ENCODE measurements at places on chromosomes 3 and 15.

GRCh38 chr3:71172951-71173350 is 410.6 kb downstream of the FOXP1 start:
- no peak for DNase-seq

DNA sequence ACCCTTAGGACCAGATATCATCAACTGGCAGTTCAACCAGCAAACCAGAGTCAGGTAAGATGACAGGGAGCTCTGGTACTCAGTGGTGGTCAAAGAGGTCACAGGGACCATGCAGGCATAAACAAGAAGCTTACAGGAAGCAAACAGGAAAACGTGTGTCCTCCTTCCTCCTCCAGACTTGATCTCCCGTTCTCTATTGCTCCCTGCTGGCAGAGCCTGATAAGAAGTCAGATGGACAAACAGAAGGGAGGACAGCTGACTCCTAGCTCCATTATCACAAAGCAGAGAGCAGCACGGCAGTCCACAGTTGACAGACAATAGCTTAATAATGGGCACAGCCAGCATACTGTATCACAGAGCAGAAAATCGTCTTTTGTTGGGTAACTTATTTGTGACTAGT is 156.5 kb upstream of the SLC2A2 start:
- DNase-seq, result no peak

DNA sequence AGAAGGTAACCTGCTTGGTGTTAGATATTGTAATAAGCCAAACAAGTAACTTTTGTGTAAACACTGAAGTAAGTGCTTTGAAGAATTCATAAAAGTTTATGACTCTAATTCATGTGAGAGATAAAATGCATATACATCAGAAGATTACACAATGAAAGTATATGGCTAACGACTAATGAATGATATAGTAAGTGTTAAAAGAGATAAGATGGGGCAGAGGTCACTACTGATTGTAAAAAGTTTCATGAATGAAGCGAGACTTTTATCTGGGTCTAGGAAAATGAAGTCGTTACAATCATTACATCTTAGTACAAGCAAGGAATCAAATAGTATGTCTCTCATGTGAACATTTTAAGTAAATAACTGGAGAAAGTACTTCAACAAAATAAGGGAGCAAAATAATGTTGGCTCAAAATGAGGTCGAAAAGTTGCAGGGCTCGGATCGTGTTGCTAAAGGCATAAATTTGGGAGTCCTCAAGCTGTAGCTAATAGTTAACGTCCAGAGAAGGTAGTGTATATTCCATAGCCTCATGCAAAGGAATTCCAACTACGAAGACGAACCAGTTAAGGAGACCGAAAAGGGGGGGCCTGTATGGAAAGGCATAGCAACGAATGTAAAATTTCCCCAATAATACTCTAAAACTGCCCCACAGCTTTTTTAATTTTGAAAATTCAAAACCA is 984 bp upstream of the DUT start:
- DNase-seq, result no peak

DNA sequence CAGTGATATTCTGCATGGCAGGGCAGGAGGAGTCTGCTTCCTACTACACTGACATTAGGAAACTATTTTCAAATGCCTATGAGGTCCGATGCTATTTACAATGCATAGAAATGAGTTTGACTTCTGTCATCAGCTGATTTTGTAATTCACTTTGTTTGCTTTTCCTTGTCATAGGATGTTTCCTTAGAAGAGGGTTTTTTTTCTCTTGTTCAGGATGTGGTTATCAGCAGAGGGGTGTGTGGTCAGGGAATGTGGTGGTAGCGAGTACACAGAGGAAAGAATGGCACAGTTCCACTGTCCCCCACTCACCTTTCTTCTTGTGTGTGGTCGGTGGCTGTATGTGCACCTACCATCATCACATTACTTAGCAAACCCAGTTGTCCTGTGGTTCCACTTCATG is 231.5 kb downstream of the LRTM1 start:
- DNase-seq, result no peak

- no peak for DNase-seq
Observed at GRCh38 chr3:61733876-61734275, 172.5 kb downstream of the PTPRG start.

GRCh38 chr3:195241592-195242355 is 29.2 kb downstream of the XXYLT1 start:
- DNase-seq, result no peak

GRCh38 chr3:50245831-50246516 is 10.0 kb downstream of the GNAI2 start:
- DNase-seq, result peak; percentile 90

GRCh38 chr3:123384256-123384655 is 64.6 kb downstream of the ADCY5 start:
- no peak for DNase-seq

DNA sequence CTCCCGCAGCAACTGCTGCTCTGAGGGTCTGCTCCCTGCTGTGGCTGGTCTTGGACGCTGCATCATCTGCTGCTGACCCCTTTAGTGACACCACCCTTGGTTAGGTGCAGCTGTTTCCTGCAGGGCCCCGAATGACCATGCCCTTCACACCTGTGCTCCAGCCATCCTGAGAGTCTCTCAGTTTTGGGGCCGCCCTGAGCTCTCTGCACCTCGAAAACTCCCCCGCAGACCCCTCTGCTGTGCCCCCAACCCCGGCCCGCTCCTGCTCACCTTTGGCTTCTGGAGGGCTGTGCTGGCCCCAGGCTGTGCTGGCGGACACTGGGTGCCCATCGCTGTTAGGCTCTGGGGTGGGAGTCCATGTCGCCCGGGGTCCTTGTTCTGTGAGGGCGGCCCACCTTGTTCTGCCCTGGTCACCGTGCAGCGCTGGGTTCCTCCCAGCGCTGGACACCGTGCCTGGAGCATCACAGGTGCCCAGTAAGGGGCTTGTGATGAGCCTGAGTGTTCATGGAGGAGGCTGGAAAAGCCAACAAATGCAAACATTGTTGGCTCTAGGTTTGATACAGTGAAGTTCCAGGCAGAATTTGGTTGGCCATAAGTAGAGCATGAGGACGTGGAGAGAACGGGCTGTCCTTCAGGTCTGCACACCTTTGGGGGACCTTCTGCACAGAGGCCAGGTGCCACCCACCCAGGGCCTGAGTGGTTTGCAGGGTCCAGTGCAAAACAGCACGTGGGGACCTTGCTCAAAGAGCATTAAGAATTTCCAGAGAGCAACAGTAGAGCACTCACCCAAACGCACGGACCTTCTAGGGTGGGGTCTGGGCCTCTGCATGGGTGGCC is 12.3 kb downstream of the ABTB1 start:
- peak; percentile 13 for DNase-seq

GRCh38 chr3:114827495-114827894 is 319.6 kb downstream of the ZBTB20 start:
- DNase-seq, result no peak

DNA sequence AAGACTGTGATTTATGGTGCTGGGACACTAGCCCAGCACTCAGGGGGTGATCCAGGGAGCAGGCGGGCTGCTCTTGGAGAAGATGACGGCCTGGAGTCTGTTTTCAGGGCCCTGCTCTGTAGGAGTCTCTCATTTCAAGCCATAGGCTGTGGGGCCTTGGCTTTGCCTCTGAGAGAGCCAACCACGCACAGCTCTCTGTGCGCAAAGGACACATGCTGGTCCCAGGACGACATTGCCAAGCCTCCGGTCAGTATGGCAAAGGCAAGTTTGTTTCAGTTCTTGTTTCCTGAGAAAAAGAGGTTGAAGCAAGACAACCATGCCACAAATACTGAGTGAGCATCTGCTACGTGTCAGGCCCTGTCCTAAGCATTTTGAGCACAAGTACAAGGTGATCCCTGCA is 197.1 kb downstream of the EPHB1 start:
- no peak for DNase-seq

GRCh38 chr15:75799190-75799589 is 44.1 kb upstream of the UBE2Q2 start:
- no peak for DNase-seq

DNA sequence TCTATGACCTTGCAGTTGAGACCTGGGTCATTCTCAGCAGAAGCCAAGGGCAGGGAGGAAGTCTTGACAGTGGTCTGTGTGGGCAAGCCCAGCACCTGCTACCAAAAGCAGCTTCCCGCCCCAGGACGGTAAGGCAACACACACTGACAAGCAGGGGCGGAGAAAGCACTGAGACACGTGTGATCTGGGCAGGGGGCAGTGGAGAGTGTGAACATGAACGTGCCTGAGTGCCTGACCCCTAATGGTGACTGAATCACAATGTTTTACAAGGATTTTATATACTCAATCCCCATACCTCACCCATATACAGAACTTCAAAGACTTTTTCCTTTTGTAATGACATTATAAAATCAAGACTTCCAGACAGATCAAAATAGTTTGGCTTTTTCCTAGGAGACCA is 35.2 kb downstream of the ANP32A start:
- DNase-seq, result no peak

- no peak for DNase-seq
Observed at GRCh38 chr15:64311566-64311965, 44.4 kb downstream of the CSNK1G1 start.

- no peak for DNase-seq
Observed at GRCh38 chr3:25894101-25894500, 104.2 kb downstream of the OXSM start.

GRCh38 chr3:67437789-67438188 is 216.6 kb downstream of the SUCLG2 start:
- no peak for DNase-seq

DNA sequence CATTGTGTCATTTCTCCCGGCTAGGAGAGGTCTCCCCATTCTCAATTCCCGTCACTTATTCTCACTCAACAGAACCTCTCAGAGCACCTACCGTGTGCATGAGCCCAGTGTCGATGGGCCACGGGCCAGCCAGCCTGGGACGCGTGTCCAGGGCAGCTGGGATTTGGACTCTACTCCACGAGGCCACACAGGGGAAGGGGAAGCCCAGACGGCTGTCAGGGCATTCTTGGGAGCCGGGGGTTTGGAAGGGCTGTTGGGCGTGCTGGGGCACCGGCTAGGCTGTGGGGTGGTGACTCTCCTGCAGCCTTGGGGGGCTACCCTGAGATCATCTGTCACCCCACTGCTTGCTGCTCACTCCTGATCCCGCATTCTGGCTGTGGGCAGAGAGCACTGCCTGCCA is 41.7 kb upstream of the PCSK6 start:
- DNase-seq, result no peak

GRCh38 chr3:18988614-18989229 is 159.6 kb upstream of the KCNH8 start:
- no peak for DNase-seq

DNA sequence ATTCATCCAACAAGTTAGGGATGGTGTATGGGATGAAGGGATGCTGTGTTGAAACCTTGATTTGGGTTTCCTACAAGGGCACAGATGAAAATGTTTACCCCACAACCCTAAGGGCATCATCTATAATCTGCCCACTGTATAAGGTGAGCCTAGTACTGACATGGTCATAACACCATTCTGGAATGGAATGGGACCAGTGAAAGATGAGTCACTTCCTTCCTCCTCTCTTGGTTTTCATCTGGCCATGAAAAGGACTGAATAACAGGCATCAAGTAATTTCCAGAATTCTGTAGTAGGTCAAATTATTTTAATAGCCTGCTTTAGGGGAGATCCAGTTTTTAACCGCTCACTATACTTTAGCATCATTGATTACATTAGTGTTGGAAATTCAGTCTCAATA is 538.6 kb downstream of the NR2F2 start:
- no peak for DNase-seq

DNA sequence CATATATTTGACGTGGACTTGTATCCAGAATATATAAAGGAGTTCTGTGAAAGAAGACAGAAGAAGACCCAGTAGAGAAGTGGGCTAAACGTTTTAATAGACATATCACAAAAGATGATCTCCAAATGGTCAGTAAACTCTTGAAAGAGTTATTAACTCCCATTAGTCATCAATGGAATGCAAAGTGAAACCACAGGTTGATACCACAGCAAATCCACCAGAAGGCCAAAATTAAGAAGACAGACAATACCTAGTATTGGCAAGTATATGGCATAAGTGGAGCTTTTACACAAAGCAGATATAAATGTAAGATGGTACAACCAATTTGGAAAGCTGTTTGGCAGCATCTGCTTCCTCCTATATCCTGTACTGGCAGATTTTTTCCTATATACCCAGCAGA is 6.0 kb downstream of the SPATA16 start:
- DNase-seq, result no peak

GRCh38 chr15:55110446-55110845 is 86.3 kb downstream of the RSL24D1 start:
- no peak for DNase-seq

DNA sequence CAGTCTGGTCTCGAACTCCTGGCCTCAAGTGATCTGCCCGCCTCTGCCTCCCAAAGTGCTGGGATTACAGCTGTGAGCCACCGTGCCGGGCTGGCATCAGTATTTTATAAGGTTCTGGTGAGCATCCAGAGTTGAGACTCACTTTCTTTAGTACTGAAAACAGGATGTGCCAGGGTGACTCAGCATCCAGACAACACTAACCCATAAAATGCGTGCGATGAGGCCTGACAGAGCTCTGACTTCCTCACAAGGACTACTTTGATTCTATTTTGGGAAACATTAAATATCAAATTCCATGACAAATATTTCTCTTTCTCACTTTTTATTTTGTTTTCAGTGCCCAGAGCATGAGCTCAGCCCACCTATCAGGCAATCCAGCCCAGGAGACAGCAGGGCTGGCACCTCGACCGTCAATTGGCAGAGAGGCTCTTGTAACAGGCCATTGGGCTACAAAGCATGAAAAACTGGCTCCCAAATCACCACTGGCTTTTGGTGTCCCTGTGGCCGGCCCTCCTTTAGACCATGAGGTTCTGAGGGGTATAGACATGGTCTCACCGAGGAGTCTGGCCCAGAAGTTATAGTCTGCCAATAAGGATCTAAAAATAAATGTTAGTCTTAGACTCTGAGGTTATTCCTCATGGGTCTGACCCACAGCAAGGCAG is 75.0 kb downstream of the FEM1B start:
- peak; percentile 53 for DNase-seq

DNA sequence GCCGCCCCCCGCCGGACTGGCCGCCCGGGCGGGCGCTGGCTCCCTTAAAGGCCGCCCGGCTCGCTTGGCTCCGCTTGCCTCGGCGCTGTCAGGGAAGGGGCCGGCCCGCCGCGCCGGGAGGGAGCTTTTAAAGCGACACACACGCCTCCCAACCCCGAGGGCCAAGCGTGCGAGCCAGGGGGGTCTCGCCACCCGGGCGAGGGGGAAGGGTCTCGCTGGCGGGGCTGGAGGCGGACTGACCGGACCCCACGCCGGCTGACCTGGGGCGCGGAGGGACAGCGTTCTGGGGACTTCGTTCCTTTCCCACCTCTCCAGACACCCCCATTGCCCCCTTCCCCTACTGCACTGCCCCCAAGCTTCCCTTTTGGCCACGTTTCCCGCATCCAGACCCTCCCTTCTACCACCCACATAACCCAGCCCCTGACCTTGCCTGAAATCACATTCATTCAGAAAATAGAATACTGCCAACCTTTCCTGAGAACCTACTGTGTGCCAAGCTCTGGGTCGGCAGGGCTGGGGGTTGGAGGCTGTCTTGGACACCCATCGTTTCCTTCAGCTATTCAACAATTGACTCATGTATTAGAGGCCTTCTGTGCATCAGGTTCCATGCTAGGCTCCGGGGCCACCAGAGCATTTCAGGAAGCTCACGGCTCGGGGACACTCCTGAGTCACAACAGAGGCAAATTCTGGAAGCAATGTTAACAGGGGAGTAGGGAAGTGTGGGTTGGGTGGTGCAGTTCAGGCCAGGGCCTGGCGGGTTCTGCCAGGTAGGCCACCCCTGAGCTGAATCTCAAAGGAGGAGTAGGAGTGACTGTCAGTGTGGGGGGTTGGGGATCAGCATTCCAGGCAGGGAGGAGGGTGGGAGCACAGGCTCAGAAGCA is at the start of gene INSYN1:
TSS of gene INSYN1 (minus strand) at position 102 of the 881 bp plus-strand sequence. CDS start 2,221 bp downstream, outside the sequence.
- DNase-seq, result no peak

Data from CD4-positive, alpha-beta T cell treated with Interleukin-15 for 1 hour (primary cell).